HuH-7 (cell line): ENCODE measurements at places on chromosomes 11 and 22.

DNA sequence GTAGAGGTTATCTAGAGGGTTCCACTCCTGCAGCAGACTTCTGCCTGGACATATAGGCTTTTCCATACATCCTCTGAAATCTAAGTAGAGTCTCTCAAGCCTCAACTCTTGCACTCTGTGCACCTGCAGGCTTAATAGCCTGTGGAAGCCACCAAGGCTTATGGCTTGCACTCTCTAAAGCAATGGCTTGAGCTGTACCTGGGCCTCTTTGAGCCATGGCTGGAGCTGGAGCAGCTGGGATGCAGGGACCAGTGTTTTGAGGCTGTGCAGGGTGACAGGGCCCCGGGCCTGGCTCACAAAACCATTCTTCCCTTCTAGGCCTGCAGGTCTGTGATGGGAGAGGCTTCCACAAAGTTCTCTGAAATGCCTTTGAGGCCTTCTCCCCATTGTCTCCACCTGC, 2.9 kb upstream of the NXPE4 start:
- no peak for DNase-seq

GRCh38 chr11:87239531-87239930, 201.8 kb downstream of the TMEM135 start:
- no peak for DNase-seq

- DNase-seq = no peak
Measured at GRCh38 chr11:114159320-114159719, 99.8 kb downstream of the ZBTB16 start.

DNA sequence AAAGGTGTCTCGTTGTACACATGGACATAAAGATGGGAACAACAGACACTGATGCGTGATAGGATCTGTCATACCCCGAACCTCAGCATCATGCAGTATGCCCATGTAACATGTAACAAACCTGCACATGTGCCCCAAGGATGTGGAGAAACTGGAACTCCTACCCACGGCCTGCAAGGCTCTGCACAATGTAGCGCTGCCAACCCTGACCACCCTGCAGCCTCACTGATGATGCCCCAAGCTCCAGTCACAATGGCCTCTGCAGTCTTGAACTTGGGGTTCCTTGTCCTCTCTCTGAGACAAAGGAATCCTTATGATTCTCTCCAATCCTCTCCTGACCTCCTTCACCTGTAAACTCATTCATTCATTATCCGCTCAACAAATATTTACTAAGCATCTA, 14.2 kb downstream of the LMO1 start:
- no peak for DNase-seq

DNA sequence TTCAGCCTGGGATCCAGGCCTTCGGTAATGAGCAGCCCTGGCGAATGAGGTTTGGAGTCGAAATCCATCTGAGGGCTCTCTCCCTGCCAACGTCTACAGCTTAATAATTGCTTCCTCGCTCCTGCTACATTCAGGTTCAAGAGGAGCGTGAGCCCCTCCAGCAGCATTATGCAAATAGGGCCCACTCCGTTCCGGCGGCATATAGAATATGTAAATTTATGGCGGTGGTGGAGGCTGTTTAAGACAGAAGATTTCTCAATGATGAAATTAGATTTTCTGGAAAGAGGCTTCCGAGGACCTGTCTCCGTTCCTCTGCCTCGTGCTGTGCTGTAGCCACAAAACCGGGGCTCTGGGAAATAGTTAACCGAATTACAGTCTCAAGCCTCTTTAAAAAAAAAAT, 402.8 kb downstream of the MIAT start:
- DNase-seq = no peak

GRCh38 chr22:45130891-45131290, 32.8 kb upstream of the NUP50 start:
- no peak for DNase-seq

- no peak for DNase-seq
Measured at GRCh38 chr11:100192181-100192580, 494.9 kb upstream of the ARHGAP42 start.

DNA sequence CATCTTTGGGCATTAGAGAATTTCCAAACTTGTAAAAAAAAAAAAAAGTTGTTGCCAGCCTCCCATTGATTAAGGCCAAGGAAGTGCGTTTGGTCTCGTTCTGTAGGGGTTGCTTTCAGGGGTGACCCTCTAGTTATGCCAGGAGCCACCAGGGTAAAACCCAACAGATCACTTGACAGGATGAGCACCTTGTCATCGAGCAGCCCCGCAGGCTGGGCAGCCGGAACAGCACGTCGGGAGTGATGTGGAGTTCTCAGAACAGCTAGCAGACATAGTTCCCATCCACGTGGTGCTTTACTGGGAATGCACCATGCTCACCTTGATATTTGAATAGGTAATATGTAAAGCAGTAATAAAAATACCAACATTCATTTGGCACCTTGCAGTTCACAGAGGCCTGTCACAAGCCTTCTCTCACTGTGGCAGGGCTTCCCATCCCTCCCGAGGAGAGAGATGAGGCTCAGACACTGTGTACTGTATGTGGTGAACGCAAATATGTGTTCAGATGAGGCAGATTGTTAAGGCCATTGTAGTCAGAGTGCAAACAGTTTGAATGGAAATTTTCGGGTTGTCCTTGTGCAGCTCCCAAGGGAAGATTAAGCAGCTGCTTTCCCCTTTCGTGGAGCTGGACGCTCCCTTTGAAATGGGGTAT, 70.9 kb upstream of the SORL1-AS1 start:
- DNase-seq = no peak

GRCh38 chr22:23267226-23268043, 87.1 kb downstream of the BCR start:
- DNase-seq = no peak

GRCh38 chr11:32821517-32821916, 8.2 kb upstream of the PRRG4 start:
- no peak for DNase-seq

DNA sequence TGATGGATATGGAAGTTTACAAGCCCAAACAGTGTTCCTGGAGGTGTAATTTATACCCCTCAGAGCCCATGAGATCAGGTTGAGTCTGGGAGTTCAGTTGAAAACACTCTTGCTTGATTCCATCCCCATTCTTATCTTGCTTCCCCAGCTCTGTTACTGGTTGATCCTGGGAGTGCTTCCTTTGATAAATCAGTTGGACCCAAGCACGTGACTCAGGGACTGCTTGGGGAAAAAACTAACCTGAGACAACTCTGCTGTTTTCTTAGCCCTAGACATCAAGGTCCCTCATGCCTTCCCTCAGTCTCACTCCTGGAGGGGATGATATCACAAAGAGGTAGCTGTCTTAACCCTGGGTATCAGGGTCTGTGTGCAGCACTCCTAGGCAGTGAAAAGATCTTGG, 35.0 kb upstream of the SLC1A2 start:
- DNase-seq = no peak

- no peak for DNase-seq
Measured at GRCh38 chr22:30969532-30970355, 679 bp downstream of the TUG1 start.

- no peak for DNase-seq
Measured at GRCh38 chr11:129625930-129626329, 189.7 kb upstream of the TMEM45B start.

DNA sequence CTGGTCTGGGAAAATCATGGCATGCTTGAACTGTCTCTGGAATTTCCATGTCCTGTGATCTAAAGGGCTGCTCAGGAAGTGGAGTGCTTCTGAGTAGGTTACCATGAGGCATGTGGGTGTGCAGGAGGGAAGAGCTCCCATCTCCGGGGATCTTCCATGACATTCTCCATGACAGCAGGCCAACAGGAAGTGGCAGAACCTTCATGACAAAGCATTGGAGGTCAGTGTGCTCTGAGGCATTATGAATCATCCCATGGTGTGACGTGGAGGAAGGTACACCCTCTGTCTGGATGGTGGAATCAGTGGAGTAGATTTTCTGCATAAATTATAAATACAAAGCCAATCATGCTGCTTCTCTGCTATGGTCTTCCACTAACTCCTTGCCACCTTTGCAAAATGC, 139.6 kb upstream of the E2F8 start:
- no peak for DNase-seq

GRCh38 chr11:6390718-6391469, 620 bp downstream of the SMPD1 start:
- no peak for DNase-seq

DNA sequence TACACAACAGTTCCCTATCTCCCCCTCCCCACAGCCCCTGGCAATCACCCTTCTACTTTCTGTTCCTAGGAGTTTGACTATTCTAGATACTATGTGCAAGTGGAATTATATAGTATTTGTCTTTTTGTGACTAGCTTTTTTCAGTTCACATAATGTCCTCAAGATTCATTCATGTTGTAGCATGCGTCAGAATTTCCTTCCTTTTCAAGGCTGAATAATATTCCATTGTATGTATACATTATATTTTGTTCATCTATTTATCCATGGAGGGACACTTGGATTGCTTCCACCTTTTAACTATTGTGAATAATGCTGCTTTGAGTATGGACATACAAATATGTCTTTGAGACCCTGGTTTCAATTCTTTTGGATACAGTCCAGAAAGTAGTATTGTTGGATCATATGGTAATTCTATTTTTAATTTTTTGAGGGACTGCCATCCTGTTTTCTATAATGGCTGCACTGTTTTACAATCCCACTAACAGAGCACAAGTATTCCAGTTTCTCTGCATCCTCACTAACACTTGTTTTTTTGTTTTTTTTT, 128.8 kb downstream of the ARHGAP42 start:
- no peak for DNase-seq

GRCh38 chr11:67119585-67120391, 725 bp downstream of the KDM2A start:
- peak; percentile 86 for DNase-seq

DNA sequence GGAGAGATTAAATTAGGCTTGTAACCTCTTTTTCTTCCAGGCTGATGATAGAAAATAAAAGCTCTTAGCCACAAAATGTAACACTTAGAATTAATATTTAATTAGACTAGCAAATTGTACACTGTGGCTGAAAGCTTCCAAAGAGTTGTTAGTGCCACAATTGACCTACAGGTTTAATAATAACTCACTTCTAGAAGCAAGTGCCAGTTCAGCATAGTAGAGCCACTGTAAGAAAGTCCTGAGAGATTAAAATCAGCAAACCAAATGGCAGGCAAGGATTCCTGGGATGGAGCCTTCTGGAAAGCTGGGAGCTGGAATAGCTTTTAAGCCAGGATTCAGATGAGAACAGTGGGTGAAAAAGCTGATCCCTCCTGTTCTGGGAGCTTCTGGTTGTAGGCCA, 131.0 kb downstream of the ELP4 start:
- no peak for DNase-seq

DNA sequence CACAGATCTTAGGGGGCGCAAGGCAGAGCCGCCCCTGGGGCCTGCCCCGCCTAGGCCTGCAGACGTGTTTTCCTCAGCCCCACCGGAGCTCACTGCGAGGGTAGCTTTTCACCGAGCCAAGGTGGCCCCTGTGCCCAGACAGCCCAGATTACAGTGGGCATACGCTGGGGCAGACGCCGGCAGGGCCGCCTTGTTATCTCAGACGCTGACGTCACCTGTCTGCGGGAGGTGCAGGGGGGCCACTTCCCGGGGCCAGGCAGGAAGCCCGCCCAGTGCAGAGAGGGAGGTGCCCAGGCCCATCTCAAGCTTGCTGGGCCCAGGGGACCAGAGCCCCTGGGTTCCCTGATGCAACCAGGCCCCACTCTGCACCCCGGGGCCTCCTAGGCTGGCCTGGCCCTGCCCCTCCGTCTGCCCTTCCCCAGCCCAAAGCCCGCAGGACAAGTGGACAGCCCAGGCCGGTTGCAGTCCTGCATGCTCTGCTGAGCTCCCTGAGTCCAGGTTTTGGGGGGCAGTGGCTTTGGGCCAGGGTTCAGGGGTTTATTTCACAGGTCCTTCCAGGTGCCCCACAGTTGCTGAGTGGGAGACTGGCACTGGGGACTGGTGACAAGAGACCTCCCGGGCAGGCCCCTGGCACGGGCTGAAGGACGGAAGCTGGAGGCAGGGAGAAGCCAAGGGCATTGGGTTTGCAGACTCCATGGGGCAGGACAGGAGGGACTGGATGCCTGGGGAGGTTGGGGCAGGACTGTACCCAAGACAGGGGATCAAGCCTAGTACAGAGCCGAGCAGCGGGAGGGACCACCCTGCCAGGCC, 38.6 kb downstream of the IGF2 start:
- no peak for DNase-seq

DNA sequence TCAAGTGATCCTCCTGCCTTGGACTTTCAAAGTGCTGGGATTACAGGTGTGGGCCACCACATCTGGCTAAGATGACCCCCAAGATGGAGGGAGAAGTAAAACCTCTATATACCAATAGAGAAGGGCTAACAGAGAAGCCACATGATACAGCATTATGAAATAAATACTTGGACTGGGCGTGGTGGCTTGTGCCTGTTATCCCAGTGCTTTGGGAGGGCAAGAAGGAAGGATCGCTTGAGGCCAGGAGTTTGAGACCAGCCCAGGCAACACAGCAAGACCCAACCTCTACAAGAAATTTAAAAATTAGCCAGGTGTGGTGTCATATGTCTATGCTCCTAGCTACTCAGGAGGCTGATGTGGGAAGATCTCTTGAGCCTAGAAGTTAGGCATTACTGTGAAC, 61.7 kb downstream of the RAB30 start:
- no peak for DNase-seq

DNA sequence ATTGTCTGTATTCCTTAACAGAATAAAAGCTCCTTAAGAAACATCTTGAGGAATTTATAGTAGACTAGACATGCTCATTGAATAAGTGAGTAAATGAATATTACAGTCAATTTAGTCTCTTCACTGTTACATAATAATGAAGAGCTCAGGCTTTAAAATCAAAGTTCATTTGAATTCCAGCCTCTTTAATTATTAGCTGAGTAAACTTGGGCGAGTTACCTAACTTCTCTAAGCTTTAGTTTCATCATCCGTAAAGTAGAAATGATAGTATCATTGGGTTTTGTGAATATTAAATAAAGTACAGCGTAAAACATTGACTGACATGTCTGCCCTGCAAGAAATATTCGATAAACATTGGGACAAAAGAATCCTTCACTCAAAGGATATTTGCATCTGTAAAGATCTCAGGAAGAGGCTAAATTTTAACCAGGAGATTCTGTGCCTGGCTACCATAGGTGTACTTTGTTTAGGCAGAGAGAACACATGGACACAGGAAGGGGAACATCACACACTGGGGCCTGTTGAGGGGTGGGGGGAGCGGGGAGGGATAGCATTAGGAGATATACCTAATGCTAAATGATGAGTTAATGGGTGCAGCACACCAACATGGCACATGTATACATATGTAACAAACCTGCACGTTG, 15.2 kb upstream of the BBOX1 start:
- DNase-seq = peak; percentile 62
